ENCODE measurements at places on chromosomes 7 and 10.
A peak's percentile ranks its signal among the peaks of the same experiment; 100 is the strongest.

DNA sequence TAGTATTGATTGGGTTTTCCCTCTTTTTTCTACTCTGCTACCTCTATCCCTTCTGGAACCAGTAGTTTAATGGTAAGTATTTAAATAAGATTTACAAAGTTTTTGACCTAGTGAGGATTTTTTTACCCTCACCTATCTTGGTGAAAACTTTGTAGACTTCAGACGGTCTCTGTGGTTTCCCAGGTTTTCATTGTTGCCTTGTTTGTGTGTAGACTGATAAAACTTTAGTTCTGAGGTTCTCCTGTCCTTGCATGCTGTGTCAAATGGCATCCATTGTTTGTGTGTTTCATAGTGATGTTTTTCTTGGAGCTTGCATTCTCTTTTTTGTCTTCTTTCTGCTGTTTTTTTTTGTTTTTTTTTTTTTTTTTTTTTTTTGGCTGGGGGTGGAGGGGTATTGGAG, 22.6 kb downstream of the ZNRF2 start:
- no peak for DNase-seq

GRCh38 chr10:51910189-51910588, 210.8 kb upstream of the CSTF2T start:
- DNase-seq = no peak

DNA sequence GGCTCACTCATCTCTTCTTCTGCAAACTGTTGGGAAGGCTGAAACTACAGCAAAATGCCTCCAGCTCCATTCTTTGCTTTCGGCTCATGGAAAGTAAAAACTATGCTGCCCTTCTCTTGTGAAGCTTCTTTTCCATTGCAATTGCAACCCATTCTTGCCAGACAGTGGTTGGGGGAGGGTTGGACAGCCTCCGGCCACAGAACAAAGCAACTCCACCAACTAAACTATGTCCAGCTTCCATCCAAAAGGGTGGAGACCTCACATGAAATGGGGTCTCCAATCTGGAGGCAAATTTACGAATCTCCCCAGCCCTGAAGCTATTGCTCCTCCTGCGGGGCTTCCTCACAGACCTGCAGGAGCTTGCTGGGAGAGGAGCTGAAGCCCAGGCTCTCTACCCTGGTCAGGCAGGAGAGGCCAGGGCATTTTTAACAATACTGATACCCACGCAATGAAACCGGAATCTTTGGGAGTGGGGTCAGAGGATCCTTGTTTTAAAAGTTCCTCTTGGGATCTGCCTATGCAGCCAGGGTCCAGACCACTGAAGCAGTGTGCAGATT, 549 bp downstream of the GPNMB start:
- no peak for DNase-seq

GRCh38 chr10:71677261-71677660, 42.3 kb downstream of the C10orf105 start:
- no peak for DNase-seq

DNA sequence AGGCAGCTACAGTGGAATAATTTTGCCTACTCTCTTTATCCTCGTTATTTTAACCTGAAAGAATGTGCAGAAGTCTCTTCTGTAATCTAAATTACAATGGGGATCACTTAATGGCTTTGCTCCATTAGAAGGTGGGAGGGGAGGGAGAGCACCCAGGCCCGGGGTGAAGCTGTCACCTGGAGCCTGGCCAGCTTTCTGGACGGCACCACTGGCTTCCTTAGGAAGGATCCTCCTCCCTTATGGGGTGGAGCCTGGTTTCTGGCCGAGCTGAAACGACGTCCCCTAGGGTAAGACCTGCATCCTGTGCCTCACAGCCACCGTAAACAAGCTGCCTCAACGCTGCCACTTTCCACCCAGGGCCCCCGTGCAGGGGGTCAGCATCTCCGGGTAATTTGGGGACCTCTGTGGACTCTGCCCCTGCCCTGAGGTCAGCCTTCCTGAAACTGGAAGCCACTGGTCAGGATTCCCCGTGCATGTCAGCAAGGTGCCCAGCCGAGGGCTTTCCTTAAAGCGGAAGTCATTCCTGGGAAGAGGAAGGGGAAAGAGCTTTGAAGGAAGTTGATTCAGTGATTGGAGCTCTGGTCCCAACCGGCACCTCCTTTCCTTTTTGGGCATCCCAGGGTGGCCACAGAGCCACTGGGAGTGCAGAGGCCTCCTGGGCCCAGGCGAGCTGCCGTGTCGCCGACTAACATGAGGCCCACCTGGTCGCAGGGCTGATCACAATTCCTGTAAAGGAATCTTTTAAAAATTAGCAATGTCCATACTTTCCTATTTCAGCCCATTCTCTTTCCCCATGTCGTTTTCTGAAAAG, 569.1 kb downstream of the DNAJB6 start:
- DNase-seq = no peak

DNA sequence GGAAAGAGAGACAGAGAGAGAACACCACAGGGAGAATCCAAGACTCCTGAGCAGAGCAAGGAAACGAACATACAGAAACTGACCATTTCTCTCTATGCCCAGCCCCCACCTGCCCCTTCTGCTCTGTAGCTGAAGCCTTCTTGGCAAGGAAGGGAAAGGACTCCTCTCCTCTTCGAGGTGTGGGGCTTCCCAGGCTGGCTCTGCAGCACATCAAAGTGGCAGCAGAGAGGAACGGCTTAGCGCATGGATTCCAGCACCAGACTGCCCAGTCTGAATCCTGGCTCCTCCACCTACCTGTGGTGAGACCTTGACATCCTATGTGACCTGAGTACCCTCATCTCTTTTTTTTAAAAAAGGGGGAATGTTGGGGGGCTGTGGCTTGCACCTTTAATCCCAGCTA, 69.4 kb downstream of the SH3PXD2A start:
- no peak for DNase-seq

DNA sequence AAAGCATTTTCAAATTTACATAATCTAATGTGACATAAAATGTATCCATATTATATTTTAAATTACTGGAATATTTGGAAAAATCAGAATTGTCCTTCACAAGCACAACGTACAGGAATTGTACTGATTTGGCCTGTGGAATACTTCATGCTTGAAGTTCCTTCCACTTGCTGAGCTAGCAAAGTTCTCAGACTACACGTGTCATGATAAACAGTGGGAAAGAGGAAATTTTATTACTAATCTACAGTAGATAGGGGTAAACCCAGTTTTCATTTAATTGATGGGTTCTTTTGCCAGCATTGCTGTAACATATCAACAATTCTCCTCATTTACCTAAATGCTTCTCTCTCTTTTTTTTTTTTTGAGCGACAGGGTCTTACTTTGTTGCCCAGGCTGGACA, 45.6 kb upstream of the FIGNL1 start:
- no peak for DNase-seq

DNA sequence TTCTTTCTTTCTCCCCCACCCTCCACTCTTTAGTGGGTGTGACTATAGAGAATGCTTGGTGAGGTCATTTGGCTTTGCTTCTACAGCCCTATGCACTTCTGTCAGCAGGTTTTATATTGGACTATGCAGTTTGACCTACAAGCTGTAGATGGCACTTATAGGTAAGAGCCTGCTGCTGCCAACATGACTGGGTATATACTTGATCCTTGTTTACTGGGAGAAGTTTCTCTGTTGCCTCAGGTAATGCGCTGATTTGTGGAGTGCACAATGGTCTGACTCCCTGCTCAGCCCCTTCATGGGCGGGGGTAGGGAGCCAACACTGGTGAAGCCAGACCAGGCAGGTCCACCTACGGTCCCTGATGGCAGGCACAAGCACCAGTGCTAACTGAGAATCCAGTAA, 33.7 kb upstream of the C7orf33 start:
- no peak for DNase-seq

GRCh38 chr10:124539935-124540641, 78.5 kb downstream of the LHPP start:
- DNase-seq = peak; percentile 19

DNA sequence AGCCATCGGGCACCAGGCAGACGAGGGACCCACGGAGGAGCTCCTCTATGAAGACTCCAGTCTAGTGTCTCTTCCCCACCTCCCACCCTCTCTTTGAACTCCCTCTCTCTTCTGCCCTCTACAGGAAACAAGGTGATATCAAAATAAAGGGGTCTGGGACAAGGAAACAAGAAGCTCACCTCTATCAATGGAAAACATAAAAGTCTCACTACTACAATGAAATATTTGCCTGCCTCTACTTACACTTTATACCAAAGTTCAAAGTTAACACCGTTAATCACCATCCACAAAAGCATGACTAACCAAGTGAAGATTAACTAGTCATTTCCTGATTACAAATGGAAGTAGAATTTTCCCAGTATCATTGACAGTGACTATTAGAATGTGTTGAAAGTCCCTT, 82.2 kb downstream of the PARD3 start:
- DNase-seq = peak; percentile 45
